ENCODE measurements at places on chromosomes 2 and 18.

GRCh38 chr2:26670931-26671460 is 21.5 kb upstream of the KCNK3 start:
- no peak for DNase-seq

GRCh38 chr18:63302636-63303405 is 16.7 kb downstream of the BCL2 start:
- DNase-seq, result no peak

GRCh38 chr2:64485961-64486360 is 32.0 kb downstream of the LGALSL start:
- DNase-seq, result no peak

GRCh38 chr2:217077831-217078407 is 218.1 kb upstream of the TNP1 start:
- no peak for DNase-seq

DNA sequence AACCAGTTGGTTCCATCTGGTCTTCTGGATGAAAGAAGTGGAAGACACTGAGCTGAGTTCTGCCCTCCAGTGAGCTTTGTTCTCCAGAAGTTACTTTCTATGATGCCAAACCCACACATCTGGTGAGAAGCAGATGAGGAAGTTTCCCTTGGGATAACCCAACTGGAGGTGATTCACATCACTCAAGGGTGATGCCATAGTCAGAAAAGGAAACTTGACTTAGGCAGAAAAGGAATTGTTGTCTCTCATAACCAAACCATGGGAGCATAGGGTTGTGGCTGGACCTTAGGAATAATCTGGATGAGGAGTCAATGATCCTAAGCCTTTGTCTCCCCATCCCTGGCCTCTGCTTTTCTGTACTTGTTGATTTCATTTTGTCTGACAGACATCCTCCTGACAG is 43.7 kb downstream of the CDC42EP3 start:
- DNase-seq, result no peak

- DNase-seq, result no peak
Measured at GRCh38 chr2:31082002-31082401, 56.2 kb downstream of the GALNT14 start.

DNA sequence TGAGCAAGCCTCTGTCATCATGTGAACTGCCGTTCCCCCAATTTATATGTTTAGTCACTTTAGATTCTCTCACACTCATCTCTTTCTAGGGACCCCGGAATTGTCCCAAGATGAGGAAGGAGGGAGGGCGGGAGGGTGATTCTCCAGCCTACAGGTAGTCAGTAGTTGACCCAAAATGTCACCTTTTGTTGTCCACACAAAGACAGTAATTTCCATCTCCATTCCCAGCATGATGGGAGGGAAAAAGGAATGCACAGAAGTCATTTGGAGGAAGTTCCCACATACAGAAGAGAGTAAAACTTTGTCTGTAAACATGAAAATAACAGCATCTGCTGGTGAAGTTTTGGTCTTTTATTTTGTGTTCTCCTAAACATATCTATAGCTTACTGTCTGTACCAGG is 222.9 kb downstream of the KLHL29 start:
- DNase-seq, result no peak

DNA sequence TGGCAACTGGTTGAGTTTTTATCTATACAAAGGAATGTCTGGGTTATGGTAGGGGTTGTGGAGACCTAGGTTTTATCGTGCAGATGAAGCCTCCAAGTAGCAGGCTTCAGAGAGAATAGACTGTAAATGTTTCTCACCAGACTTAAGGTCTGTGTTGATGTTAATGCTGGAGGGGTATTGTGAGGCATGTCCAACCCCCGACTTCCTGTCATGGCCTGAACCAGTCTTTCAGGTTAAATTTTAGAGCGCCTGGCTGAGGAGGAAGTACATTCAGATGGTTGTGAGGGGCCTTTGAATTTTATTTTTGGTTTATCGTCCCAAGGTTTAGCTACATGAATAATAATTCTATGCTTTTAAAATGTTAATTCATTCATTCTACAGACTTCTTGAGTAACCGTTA is 435.1 kb downstream of the DLGAP1 start:
- no peak for DNase-seq

DNA sequence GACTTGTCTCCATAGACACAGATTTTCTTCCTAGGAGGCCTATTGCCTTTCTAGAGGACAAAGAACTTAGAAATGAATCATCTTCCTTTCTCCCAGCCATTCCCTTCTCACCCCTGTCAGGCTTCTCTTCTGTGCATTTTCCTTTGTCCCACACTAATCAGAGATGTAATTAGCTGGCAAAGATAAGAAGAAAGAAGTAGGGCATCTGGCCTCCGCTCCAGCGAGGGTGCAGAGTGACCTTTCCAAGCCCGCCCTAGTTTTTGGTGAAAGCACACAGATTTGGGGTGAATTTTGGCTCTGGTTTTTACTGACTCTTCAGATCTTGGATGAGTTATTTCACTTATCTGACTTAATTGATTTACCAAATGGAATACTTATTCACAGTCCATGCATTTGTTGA is 626.5 kb downstream of the ZEB2 start:
- no peak for DNase-seq

- DNase-seq, result no peak
Measured at GRCh38 chr2:217108086-217108485, 248.2 kb upstream of the TNP1 start.

GRCh38 chr2:158761621-158762020 is 33.5 kb upstream of the DAPL1 start:
- DNase-seq, result no peak

GRCh38 chr2:177756336-177756735 is 316.2 kb downstream of the PDE11A start:
- DNase-seq, result no peak

GRCh38 chr18:2340335-2340734 is 231.0 kb downstream of the METTL4 start:
- DNase-seq, result no peak

GRCh38 chr2:71551631-71551915 is 98.2 kb downstream of the DYSF start:
- no peak for DNase-seq

DNA sequence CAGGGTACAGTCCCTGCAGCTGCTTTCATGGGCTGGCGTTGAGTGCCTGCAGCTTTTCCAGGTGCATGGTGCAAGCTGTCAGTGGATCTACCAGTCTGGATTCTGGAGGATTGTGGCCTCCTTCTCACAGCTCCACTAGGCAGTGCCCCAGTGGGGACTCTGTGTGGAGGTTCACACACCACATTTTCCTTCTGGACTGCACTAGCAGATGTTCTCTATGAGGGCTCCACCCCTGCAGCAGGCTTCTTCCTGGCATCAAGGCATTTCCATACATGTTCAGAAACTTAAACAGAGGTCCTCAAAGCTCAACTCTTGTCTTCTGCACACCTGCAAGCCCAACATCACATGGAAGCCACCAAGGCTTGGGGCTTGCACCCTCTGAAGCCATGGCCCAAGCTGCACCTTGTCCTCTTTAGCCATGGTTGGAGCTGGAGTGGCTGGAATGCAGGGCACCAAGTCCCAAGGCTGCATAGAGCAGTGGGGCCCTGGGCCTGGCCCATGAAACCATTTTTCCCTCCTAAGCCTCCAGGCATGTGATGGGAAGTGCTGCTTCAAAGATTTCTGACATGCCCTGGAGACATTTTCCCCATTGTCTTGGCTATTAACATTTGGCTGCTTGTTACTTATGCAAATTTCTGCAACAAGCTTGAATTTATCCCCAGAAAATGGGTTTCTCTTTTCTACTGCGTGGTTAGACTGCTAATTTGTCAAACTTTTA is 250.2 kb upstream of the COPS8 start:
- no peak for DNase-seq

- no peak for DNase-seq
Measured at GRCh38 chr2:209189893-209190292, 234.0 kb upstream of the MAP2 start.

DNA sequence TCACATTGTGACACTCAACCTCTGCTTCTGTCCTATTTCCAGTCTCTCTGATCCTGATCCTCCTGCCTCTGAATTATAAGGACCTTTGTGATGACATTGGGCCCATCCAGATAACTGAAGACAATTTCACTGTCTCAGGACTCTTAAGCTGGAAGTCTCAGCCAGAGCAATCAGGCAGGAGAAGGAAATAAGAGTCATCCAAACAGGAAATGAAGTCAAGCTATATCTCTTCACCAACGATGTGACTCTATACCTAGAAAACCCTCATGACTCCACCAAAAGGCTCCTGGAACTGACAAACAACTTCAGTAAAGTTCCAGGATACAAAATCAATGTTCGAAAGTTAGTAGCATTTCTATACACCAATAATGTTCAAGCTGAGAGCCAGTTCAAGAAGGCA is 29.3 kb upstream of the TWIST2 start:
- DNase-seq, result no peak

Measured in activated T-cell treated with anti-CD3 and anti-CD28 coated beads for 48 hours (primary cell).